Frontal cortex (tissue), 4 donors: ENCODE measurements at places on chromosomes 5 and 9. TPM values are rescaled to one million over a fixed set of nuclear protein-coding genes. Genes with fewer than 3 reads are reported as not detected.

OSMR gene
- 0.82 TPM for total RNA-seq

DNA sequence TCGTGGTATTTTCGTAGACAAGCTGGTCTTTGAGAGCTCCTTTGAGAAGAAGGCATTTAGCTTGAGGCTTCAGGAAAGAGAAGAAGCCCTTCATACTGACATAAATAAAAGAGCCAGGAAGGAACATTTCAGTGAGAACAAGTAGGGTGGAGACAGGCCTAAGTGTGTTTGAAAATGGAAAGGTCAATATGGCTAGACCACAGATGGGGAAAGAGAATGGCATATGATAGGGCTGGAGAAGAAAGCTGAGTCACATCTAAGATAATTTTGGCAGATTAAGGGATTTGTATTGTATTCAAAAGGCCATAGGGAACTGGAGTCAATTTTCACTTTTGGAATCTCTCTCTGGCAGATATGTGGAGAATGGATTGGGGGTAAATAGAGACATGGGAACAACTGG lies 374.9 kb downstream of the TMEM38B start:
- no peak for DNase-seq

TMEM252 gene
- total RNA-seq = not detected

SPINK4 gene
- total RNA-seq = not detected

DNA sequence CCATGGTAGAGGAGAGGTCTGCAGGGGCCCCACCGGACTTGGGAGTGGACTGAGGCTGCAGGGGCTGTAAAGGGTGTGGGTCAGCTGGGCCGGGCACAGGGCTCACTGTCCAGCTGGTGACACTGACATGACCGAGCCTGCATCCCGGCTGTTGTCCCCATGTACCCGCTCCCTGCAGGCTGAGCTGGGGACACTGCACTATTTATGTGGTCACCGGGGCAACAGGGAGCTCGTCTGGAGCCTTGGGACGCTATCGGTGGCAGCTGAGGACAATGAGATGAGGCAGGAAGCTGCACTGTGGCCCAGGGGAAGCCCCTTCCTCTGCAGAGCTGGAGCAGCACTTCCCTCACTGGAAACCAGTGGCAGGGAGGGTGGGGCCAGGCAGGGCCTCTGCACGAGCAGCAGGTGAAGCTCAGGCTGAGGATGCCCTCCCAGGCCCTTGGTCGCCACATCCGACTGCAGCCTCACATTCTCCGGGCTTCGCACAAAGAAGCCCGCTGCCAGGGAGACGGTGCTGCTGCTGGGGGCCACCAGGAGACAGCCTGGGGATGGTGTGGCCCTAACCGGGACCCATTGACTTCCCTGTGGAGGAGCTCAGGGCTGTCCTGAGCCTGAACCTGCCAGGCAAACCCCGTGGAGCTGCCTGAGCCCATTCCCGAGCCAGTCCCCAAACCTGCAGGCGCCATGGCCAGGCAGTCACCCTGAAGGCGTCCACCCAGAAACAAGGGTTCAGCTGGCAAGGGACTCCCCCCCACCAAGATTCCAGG lies 26.4 kb downstream of the ZDHHC11B start:
- DNase-seq = peak; percentile 64

DNA sequence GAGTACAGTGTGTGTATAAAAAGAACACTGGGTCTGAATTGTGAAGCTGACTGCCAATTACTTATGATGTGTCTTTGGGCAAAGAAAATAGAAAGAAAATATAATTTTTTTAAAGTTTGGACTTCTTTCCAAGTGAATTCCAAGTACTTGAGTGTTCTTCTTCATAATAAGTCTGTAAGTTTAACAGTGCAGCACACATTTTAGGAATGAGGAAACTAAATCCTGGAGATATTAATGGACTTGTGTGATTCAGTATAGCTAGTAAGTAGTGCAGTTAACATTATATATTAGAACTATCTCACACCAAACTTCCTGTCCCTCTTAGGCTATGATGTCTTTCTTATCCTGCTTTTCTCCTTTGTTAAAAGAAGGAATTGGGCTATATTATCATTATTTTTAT lies 1953.8 kb downstream of the MAT2B start:
- DNase-seq = no peak

LCN6 gene
- not detected for total RNA-seq

DNM1 gene
- total RNA-seq = 73.8 TPM

DNA sequence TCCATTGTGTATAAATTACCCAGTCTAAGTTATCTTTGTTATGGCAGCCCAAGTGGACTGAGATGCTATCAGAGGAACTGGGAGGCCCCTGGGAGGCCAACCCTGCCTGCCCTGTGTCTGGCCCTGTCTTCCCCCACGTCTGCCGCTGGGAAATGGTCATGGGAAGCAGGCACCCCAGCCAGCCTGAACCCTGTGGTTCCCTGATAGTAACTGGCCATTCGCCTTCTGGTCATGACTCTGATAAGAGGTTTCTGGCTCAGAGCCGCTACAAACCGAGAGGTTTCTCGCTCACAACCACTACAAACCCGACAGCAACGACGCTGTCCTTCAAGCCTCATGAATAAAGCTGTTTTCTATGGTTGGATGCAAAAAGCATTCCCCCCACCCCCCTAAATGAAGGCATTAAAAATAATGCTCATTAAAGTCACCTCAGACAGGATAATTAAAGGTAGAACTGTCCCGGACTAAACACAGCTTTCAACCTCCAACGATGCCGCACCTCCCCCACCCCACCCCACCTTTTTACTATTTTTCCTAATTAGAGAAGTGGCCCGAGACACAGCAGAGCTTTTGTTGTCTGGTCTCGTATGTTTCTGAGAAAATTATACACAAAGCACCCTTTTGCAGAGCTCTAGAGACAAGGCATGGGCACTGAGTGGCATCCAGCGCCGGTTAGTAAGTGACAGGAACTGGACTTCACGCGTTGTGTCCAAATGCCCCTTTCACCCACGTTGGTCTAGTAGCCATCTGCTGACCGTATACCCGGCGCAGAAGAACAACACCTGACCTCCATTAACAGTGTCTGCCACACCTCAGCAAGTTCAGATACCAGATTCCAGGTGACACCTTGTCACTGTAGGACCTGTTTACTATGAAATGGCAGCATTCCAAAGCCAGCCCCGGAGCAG lies 140.8 kb downstream of the COL23A1 start:
- no peak for DNase-seq

DNA sequence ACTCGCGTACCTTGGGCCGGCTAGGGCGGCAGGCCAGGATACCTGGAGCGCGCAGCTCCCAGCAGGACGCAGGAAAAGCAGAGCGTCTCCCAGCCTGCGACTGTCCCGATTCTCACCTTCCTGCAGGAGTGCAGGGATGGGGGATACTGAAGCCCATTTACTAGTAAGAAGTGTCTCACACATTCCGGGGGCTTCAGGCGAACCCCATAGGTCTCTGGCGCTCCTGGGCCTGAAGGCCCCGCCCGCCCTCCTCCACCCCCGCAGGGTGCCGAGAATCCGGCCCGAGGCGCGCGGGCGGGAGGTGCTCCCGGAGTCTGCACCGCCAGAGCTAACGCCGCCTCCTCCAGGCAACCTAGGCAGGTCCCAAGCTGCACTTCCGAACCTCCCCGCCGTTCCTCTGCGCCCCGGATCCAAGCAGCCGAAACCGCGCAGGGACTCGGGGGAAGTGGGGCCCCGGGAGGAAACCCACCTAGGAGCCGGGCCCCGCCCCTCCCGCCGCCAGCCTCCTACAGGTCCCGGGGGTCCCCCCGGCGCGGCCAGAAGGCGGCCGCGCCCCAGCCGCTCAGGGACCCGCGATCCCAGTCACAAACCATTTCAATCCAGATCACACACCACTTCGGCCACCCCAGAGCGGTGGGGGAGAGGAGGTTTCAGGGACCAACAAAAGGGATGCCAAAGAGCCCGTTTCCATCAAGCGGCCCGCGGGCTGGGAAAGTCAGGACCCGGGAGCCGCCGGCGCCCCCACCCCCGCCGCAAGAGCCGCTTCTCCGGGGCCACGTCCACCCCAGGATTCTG lies 1.2 kb downstream of the ROR2 start:
- peak; percentile 49 for DNase-seq

DNA sequence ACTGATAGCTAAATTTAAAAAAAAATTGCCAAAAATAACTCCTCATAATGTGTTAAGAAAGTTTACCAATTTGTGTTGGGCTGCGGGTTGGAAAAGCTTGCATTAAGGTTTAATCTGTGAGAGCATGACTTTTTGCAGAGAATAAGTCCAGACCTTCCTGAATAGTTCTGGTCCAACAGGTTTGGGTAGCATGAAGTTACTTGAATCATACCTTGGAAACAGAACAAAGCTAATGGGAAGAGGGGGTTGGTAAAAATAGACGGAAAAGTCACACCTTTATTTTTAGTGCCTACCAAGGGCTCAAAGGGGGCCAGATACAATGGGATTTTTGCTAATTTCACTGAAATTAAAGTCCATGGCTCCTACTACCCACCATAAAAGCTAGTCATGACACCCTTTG lies 17.1 kb upstream of the MATR3 start:
- DNase-seq = no peak

- no peak for DNase-seq
Measured at GRCh38 chr5:149600932-149601331, 19.6 kb downstream of the ARHGEF37 start.
